ENCODE measurements at places on chromosomes 2 and 18.

DNA sequence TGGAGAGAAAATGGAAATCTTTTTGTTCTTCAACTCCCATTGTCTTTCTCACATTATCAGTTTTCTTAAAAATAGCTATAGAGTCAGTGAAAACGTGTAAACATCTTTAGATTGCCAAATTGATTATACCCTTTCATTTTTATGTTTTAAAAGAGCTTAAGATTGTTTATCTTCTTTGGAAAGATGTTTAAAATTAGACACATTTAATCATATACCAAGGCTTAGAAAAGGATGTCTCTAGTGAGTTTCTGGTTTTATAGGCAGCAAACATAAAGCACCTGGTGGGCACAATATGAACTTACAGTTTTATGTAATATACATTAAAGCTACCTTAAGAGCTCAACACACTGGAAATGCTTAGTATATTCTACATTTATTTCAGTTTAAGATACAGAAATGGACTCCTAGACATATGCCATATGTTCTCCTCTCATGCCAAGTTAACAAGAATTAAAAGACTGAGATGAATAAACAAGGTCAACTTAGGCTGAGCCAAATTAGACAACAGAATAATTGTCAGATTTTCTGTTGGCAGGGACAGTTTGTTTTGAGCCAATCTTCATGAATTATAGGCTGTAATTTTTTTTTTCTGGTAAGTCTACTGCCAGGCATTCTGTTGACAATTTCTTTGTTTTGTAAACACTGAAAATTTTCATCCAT lies 112.7 kb downstream of the OTX1 start:
- DNase-seq = no peak

GRCh38 chr2:28915939-28916338 lies 21.5 kb downstream of the WDR43 start:
- DNase-seq = no peak

- no peak for DNase-seq
Measured at GRCh38 chr2:178195390-178196166, 1.3 kb downstream of the OSBPL6 start.

GRCh38 chr2:120771111-120771780 lies 35.6 kb downstream of the GLI2 start:
- peak; percentile 83 for DNase-seq

- no peak for DNase-seq
Measured at GRCh38 chr2:147181351-147182029, 663.3 kb upstream of the ACVR2A start.

GRCh38 chr2:24448797-24449196 lies 42.3 kb upstream of the NCOA1 start:
- no peak for DNase-seq

DNA sequence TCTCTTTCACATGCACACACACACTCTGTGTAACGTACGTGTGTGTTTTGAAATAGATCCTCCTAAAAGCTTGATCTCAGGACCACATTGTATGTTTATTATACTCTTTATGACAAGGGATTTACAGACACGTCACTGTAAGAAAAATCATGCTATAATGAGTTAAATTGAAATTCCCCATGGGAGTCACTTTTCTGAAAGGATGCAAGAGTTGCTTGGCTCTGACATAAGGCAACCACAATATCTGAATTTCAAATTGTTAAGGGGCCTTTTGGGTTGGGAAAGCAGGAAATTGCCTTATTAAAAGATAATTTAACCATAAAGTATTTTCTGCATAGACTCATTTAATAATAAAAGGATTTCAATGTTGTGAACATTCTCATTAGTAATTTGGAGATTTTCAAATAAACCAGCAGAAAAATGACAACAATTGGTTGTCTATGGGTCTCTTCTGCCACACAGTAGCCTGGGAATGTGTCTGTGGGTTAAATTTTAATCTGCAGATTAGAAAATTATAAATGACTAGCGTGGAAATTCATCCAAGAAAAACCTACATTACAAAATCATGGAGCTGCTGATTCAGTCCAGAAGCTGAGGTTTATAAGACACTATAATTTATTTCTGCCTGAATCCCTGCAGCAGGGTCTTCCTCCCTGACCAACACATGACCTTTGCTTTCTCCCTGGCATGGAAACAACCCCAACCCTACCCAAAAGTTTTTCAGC lies 75.9 kb upstream of the PID1 start:
- DNase-seq = no peak

DNA sequence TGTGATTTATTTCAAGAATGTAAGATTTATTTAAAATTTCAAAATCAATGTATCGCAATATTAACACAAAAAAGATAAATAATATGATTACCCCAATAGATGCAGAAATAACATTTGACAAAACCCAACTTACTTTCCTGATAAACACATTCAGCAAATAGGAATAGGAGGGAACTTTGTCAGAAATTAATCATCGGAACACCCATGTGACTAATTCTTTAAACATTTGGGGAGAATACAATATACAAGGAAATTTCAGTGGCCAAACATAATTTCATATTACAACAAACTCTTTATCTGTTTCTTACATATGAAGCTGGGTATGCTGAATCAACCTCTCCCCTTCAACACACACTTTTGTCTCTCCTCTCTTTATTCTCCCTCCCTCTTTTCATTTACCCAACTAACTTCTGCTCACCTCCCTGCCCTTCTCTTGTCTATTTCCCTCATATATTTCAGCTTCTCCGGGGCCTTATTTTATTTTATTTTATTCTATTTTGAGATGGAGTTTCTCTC lies 309.6 kb upstream of the CNTNAP5 start:
- no peak for DNase-seq

- no peak for DNase-seq
Measured at GRCh38 chr2:165623161-165623560, 153.7 kb downstream of the CSRNP3 start.

DNA sequence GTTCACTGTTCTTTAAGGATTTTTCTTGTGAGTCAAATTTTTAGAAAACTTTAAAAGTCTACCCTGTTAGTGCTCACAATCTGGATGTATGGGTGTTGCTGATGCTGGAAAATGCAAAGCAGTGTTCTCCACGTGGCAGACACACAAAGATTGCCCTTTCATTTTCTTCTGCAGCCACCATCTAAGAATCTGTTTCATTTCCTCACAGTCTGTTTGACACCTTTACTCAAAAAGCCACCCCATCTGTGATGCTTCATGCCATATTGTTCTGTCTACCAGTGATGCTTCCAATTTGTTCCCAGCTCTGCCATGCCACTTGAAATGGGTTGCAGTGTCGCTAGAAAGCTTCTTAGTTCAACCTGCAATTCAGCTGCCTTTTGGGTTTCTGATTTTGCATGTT lies 464.2 kb upstream of the UBE2E3 start:
- DNase-seq = no peak

GRCh38 chr18:67143028-67143427 lies 373.5 kb downstream of the DSEL start:
- DNase-seq = no peak

DNA sequence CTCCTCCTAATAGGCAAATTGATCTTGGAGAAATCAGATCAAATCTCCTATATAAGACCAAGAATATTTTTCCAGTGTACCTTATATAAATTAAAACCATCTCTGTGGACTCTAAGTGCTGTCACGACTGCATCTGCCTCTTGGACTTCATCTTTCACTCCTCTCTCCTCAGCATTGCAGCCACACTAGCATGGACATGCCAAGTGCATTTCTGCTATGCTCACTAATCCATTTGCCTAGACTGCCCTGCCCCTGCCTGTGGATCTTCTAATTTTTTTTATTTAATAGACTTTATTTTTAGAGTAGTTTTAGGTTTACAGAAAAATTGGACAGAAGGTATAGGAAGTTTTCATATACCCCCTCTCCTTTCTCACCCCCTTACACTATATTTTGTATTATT lies 146.7 kb upstream of the VWC2L start:
- no peak for DNase-seq

DNA sequence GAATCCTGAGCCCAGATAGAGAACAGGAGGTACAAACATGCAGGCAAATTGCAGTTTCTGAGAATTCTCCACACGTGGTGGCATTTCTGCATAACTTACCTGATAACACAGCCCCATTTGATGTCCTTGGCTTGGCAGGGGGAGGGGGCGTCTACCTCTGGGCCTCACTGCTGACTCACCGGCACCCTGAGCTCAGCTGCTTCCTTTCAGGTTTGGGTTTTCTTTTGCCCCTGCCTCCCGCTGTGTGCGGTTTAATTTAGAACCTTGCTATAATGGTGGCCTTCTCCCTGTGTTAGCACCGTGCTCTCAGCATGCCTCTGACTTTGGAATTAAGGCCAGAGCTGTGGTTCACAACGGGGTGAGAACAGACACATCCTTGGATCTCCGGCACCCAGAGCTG lies 4.4 kb downstream of the CTIF start:
- no peak for DNase-seq

DNA sequence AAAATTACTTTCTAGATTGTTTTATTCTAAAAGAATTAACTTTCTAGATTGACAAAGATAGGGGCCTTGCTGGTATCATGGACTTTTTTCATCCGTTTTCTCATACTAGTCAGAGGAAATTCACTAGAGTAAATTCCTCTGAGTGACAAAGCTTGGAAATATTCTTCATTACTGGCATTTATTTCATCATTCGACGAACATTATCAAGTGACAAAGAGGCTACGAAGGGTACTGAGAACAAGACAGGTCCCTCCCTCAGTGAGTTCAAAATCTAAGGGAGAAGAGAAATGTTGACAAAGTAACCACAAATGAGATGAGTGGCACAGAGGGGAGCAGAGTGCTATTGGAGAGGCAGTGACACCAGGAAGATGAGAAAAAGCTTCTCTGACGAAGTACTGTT lies 4.3 kb downstream of the EPG5 start:
- DNase-seq = no peak

DNA sequence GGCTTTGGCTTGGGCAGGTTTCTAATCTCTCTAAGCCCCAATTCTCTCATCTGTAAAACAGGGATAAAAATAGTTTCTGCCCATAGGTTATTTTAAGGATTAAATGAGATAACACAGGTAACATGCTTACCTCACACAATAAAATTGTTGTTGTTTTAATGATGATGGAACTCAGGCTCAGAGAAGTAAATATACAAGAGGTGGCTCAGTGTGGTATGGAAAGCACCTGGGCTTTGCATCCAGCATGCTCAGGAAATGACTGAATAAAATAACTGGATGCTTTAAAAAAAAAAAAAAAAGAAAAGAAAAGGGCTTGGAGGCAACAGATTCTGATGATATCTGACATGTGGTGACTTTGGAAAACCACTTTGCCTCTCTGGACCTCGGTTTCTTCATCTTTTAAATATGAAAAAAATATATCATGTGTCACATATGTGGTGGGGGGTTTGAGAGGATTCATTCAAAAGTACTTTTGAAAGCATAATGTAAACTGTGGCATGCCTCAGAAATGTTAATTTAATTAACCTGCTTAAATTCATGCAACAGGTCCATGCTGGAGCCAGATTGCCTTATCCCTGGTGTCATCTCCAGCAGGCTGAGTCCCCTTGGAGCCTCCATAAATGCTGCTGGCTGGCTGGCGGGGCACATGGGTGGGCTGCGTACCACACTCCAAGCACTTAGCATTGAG lies 112.8 kb upstream of the CDC42EP3 start:
- no peak for DNase-seq

- no peak for DNase-seq
Measured at GRCh38 chr2:168006498-168006897, 240.9 kb downstream of the STK39 start.

DNA sequence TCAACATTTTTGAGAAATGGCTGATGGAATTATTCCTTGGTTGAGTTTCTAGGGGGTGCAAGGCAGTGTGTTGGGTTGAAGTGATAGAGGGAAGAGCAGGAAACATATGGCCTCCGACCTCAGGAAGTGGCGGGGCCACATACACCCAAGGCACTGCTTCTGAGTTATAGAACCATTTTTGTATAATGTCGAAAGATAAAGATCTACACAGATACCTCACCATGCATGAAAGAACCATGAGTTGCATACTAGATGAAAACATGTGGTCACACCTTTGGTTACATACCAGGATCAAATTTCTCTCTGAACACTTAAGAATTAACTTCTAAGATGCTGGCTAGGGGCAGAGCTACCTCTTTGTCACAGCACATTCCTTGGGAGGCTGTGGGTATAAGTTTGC lies 23.2 kb downstream of the LAMA3 start:
- DNase-seq = no peak

GRCh38 chr2:206217743-206218142 lies 56.7 kb upstream of the ZDBF2 start:
- no peak for DNase-seq

- no peak for DNase-seq
Measured at GRCh38 chr2:222973733-222974132, 78.3 kb upstream of the KCNE4 start.

DNA sequence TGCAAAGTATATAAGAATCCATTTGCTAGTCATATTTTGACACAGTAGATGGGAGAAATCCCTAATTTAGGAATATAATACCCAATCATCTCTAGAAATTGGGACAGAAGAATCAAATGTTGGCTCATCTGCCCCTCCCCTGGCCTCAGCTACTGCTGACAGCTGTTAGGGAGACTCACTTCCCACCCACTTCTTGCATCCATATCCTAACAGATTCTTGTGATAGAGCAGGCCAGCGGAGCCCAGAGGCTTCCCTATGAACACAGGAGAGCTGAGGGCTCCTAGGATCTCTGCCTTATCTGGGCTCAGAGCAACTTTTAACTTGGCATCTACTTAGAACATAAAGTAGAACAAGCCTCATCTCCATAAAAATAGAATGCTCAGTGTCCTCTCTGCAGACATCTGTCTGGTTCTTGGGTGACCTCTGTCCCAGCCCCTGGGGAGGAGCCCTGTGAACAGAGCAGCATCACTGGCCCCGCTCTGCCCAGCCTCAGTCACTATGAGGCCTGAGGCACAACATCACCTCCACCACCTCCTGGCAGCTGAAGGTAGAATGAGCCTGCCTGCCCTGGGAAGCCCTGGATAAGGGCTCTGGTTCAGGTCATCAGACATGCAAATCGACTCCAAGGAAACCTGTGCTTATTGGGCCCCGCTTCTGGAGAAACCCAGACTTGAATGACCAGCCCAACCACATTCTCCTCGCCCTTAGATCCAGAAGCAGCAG lies 229.7 kb downstream of the ANKRD36B start:
- no peak for DNase-seq

DNA sequence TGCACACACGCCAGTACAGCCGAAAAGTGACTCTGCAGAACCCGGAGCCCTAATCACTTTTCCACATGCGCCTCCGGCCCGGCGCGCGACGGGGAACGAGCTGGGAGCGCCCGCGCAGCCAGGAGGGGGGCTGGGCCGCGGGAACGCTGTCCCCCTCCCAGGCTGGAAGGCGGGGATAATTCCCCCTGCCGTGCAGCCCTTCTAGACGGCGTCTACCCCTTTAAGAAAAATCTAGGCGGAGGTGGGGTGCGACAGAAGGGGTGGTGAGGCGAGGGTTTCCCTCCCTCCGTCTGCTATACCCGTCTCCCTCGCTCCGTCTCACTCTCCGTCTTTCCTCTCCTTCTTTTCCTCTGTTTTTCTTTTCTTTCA lies 2.4 kb downstream of the CYP26B1 start:
- DNase-seq = no peak

DNA sequence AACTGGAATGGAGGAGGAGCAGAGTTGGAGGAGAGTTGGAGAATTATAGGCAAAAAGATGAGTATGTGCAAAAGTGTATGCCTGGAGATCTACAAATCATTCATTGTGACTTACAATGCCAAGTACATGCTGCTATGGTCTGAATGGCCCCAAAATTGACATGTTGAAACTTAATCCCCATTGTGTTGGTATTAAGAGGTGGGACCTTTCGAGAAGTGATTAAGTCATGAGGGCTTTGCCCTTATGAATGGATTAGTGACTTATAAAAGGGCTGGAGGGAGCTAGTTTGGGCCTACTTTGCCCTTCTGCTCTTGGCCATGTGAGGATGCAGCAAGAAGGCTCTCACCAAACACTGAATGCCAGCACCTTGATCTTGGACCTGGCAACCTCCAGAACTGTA lies 6.3 kb upstream of the RBMS1 start:
- DNase-seq = no peak

- DNase-seq = no peak
Measured at GRCh38 chr2:26613241-26614215, 27.6 kb downstream of the CIB4 start.

All from amniotic stem cell (primary cell).